ENCODE measurements at places on chromosomes 16 and 17.

GRCh38 chr17:17151962-17152361 lies 54.2 kb downstream of the PLD6 start:
- peak; percentile 87 for DNase-seq

DNA sequence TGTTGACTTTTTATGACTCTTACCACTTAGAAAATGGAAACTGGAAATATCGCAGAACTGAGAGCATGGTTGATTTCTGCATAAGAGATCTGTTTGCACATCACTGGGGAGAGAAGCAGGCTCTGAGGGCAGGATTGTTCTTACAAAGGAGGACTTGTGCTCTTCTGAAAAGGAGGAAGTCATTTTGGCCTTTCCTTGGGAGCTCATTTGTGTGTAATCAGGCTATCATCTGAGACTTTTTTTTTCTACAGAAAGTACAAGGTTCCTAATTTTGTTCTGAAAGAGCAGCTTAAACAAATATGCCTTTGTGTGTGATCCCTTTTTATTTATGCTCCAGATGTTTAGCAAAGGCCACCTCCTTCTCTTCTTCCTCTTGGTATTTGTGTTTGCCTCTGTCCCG lies 145.7 kb upstream of the CACNG5 start:
- DNase-seq = peak; percentile 84

DNA sequence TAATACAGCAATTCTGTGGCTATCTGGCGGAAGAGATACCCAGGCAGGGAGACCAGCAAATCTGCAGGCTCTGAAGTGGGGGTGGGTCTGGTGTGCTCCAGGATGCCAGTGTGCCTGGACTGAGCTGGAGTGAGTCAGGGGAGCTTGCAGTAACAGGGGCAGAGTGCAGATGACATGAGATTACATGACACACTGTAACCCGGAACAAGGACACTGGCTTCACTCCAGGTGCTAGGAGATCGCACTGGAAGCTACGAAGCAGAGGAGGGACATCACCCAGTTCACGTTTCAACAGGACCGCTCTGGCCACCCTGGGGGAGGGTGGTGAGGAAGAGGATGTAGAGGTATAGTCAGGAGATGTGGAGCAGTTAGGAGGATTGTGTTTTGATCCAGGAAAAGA lies 475.6 kb downstream of the CDH13 start:
- DNase-seq = no peak

DNA sequence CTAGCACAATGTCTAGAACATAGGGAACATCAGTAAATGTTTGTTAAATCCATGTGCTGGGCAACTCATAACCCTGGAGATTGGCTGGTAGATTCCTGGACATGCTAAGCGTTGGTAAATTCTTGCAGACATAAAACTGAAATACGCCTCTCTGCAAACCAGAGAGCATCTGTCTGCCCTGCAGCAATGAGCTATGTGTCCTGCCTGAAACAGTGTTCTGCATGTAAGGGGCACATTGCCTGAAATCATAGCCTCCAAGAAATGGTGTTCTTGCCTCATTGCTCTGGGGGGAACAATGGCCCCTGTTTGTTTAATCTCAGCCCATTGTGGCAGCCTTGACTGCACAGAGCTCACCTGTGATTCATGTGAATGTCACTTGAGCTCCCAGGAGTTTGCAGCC lies 113.5 kb upstream of the CCL2 start:
- no peak for DNase-seq

DNA sequence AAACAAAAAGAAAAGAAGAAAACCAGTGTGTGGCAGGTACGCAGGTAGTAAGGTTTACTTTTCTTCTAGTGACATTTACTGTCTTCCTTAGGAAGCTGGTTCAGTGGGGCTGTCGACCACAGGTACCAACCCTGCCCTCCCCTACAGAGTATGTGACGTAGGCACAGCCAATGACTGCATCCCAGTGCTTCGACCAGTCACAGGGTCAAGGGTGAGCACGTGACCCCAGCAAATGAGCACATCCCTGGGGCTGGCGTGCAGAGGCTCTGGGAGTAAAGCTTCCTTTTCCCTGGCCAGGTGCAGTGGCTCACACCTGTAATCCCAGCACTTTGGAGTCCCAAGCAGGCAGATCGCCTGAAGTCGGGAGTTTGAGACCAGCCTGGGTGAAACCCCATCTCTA lies 38.9 kb upstream of the PLCG2 start:
- no peak for DNase-seq

DNA sequence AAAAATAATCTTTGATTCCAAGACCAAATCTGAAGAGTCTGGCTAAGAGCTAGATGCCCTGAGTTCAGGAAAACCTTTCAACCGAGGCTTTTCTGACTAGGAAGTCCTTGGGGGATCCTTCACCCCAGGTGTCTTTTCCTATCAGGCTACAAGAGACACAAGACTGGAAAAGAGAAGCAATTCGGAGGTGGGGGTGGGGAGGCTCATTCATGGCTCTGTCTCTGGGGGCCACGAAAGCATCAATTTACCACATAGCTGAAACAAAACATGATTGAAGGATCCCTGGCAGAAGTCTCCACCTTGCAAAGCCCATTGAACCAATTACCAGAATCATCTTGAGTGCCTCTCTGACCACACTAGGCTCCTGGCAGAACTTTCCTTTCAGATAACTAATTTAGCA lies 239.8 kb upstream of the SALL1 start:
- DNase-seq = no peak

DNA sequence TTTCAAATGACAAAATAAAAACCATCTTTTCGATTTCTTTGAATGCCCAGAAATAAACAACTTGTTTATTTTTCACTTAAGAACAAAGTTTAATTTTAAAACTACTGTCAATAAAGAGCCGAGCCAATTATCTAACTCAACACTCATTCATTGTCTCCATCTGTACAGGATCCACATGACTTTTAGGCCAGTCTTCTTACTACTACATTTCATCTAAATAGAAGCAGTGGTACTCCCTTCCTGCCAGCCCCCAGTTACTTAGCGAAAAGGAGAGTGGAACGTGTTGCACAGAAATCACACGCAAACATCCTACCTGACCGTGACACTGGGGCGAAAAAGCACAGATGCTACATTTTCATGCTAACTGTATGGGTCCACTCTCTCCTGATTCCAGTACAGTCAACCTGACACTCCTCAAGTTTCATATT lies 1.2 kb downstream of the GNA13 start:
- peak; percentile 68 for DNase-seq
